ENCODE measurements at places on chromosomes 12 and 14.

- peak; percentile 89 for DNase-seq
Observed at GRCh38 chr12:59695379-59695778, 99.5 kb downstream of the SLC16A7 start.

GRCh38 chr12:119546340-119546739 lies 47.2 kb upstream of the TMEM233 start:
- no peak for DNase-seq

- no peak for DNase-seq
Observed at GRCh38 chr14:52602131-52602530, 49.5 kb downstream of the GPR137C start.

DNA sequence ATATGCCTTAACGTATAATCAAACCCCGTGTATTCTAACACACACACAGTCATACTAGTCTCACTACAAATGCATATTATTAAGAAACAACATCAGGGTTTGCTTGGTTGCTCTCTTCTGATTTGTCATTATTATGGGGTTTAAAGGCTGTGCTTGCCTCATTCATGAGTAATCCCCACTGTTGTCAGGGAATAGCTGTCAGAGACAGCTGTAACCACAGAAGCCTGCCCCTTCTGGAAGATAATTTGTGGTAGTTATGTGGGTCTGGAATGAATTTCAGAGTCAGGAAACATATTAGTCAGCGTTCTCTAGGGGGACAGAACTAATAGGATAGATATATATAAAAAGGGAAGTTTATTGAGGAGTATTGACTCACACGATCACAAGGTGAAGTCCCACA lies 456.9 kb upstream of the TMEM132C start:
- peak; percentile 98 for DNase-seq

DNA sequence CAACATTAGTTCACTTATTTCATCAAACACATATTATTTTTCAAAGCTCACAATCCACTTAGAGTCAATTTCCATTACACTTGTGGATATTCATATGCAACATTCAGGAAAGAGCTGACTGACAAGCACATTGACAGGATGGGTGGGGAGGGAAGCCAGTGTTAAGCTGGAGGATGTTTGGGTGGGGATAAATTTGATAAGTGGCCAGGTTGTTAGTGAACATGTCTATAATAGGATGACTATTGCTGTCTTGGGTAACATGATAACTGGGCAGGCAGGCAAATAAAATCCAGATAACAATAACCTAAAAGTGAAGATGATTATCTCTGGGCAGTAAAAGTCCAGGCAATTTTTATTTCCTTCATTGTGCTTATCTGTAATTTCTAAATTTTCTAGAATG lies 73.8 kb upstream of the OSBPL8 start:
- DNase-seq: no peak

DNA sequence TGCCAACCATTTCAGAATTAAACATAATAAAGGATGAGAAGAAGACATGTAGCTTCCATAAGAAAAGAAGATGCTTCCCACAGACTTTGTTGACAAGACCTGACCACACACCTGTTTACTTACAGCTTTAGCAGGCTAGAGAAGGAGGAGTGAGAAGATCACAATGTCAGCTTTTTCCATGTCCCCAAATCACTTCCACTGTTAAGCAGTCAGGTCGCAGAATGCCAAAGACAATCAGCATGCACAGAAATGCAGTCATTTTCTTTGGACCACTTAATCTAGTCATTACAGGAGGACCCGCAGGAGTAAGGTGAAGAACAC lies 314.9 kb downstream of the SSPN start:
- DNase-seq: no peak

GRCh38 chr12:14417715-14418114 lies 52.2 kb downstream of the ATF7IP start:
- peak; percentile 93 for DNase-seq

GRCh38 chr12:122520676-122521075 lies 6.1 kb downstream of the RSRC2 start:
- no peak for DNase-seq

GRCh38 chr12:131468206-131468605 lies 242.7 kb upstream of the SFSWAP start:
- no peak for DNase-seq

DNA sequence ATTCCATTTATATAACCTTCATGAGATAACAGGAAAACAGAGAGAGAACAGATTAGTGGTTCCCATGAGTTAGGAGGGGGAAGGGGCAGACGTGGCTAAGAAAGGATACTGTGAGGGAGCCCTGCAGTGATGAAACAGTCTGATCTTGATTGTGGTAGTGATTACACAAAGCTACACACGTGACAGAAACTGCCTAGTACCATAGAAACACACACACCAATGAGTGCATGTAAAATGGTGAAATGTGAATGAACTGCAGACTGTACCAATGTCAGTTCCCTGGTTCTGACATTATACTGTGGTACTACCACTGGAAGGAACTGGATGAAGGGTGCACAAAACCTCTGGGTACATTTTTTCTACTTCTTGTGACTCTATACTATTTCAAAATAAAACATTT lies 36.9 kb downstream of the NRDE2 start:
- no peak for DNase-seq

DNA sequence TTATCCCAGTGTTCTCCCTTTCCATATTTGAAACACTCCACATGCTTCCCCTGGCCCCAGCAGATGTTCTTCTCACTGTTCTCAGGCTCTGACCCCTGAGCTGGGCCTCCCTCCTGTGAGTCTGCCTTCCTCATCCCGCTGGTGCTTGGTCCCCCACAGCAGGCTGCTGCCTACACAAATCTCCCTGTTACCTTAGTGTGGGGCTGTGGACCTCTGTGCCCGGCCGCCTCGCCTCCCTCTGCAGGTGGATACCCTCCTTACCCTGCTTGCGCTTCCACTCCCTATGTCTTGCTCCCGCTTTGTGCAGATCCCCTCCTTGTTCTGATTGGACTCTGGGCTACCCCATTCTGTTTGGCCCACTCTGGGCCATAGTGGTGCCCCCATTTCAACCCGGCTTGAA lies 6.9 kb downstream of the DERA start:
- DNase-seq: no peak

- DNase-seq: no peak
Observed at GRCh38 chr14:94934276-94934810, 164.4 kb upstream of the GSC start.

- peak; percentile 13 for DNase-seq
Observed at GRCh38 chr12:131830914-131831571, 2.9 kb downstream of the MMP17 start.

DNA sequence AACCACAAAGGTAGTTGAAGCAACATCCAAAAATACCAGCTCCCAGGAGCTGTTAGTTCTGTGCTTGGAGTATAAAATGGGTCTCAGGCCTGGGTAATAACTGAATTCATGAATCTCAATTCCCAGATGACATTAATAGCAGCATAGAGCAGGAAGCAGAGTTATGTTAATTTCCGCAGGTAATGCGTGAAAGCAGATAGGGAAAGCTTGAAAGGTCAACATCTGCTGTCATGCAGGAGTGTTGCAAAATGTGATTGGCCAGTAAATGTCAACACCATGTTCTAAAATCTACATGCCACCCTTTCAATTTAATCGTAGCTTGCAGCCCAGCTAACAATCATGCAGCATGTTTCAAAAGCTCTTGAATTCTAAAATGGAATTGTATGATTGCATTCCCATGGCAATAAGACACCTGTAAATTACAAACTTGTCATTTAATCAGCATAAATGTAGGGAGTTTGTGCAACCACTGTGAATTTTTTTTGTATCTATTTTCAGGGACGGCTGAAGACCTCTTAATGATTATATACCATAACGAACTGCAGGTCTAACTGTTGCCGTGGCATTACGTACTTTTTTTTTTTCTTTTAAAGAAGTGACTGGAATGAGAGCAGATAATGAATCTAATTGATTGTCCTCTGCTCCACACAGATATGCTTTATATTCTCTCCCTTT lies 635.8 kb upstream of the FOXG1 start:
- no peak for DNase-seq

All from fibroblast of mammary gland (primary cell).